Left kidney (tissue), 8 donors: ENCODE measurements at places on chromosomes 2 and 18. TPM values are rescaled to one million over a fixed set of nuclear protein-coding genes. Genes with fewer than 3 reads are reported as not detected.

Gene RGPD3
- polyA plus RNA-seq: 0.12 TPM

Gene FIGN
- polyA plus RNA-seq: 14.1 TPM

Gene MAP4K3
- 98.1 TPM for polyA plus RNA-seq

DNA sequence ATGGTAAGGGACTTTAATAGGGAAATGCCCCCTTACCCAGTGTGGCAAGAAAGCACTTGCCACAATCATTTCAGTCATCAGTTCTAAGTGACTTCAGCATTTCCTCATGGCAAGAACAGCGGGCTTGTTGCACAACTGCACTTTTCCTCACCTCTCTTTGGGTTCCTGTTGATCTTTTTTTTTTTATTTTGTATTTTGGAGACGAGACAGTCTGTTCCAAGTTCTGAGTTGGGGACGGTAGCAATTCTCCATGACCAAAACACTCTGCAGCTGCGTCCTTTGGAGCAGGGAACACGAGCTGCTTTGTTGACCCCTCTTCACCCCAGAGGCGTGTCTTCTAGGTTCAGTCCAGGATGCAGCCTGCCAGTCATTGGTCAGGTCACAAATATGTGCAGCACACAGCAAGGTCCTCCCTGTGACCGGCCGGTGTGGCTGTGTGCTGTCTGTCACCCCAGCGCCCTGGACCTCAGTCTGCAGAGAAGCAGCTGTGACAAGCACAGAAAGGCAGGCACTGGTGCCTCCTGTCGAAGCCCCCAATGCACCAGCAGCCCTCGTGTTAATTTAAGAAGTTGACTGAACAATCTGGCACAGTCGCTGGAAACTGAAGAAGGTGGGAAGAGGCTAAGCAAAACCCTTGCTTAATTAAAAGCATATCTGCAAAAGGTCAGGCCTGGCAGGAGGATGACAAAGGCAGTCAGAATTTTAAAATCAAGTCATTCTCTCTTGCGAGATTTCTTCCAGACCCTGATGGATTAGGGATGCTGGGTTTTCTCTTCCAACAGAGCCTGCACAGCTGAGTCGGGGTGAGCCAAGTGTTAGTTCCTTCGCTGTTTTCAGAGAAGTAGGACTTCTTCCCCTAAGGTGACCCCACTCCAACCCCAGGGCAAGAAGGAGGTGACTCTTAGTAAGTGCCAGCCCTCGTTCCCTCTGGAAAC, 96.7 kb upstream of the COPS8 start:
- no peak for DNase-seq

GRCh38 chr2:216163518-216163917, 54.4 kb downstream of the XRCC5 start:
- no peak for DNase-seq

Gene KRTCAP3
- polyA plus RNA-seq: 10.7 TPM

- DNase-seq: no peak
Measured at GRCh38 chr2:217972490-217972889, 30.3 kb downstream of the TNS1 start.

DNA sequence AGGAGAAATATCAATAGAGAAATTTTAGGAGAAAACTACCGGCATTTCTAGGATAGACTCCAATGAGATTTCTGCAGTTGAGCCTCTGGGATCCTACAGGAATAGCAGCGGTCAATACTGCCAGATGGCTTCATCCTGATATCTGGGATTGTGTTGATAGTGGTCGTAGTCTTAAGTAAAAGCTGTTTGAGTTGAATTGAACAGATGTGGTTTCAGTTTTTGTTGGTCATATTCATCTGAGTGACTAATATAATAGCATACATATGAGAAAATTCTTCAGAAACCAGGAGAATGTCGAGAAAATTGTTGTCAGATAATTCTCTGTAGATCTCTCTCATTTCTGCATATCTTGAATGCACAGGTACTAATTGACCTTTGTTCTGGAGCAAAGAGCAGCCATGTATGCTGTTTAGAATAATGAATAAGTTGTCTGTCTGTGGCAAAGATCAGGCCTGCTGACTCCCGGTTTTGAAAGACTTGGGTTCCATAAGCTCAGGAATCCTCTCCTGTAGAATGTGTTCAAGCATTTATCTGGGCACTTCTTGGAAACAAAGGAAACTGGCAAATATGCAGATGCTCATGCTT, 288.1 kb downstream of the TMX3 start:
- no peak for DNase-seq

GRCh38 chr2:156908825-156909224, 348.7 kb upstream of the GALNT5 start:
- DNase-seq: no peak

- no peak for DNase-seq
Measured at GRCh38 chr2:64350996-64351395, 103.0 kb upstream of the LGALSL start.

DNA sequence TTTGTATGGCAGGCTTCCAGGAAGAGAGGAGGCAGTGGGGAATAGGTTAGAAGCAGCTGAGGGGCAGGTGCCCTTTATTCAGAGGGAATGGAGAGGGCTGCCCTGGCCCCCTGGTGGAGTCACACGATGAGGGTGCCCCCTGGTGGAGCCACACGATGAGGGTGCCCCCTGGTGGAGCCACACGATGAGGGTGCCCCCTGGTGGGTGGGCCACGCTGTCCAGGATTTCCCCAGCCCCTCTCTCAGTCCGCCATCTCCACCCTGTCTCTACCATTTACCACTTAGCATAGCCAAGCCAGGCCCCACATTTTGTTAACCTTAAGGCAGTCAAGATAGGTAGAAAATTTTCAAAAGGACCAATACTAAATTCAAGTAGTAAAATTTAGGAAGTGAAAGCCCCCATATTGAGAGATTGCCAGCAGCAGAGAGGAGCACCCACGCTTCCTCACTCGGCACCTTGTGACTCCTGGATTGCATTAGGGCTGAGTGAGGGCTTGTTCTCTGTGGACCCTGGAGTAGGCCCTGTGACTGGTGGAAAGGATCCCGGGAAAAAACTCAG, 10.4 kb upstream of the FAM228A start:
- DNase-seq: no peak
